ENCODE measurements at places on chromosomes 16 and 17.

GRCh38 chr16:67504031-67505021, 21.0 kb upstream of the AGRP start:
- no peak for DNase-seq

GRCh38 chr16:19885451-19886072, 914 bp upstream of the GPRC5B start:
- DNase-seq = no peak

- no peak for DNase-seq
Measured at GRCh38 chr16:11916524-11917285, 949 bp upstream of the GSPT1 start.

GRCh38 chr16:89139907-89140361, 31.6 kb upstream of the CDH15 start:
- no peak for DNase-seq

- DNase-seq = no peak
Measured at GRCh38 chr16:82134846-82135245, 35.2 kb downstream of the MPHOSPH6 start.

DNA sequence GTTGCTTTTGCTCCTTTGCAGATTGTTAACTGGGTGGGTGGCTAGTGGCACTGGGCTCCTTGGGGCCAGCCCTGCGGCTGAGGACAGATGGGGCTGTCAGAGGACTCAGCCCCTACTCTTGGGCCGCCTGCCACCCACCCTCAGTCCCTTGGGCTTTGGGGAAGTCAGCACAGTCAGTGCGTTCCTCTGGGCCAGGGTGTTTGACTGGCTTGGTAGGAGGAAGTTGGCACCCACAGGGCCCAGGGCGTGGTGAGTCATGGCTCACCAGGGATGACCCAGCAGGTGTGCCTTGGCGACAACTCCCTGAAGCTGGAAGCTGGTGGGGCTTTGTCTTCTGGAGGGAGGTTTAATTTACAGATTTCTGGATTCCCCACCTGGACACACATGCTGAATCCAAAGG, 32.4 kb downstream of the HAPSTR1 start:
- no peak for DNase-seq

DNA sequence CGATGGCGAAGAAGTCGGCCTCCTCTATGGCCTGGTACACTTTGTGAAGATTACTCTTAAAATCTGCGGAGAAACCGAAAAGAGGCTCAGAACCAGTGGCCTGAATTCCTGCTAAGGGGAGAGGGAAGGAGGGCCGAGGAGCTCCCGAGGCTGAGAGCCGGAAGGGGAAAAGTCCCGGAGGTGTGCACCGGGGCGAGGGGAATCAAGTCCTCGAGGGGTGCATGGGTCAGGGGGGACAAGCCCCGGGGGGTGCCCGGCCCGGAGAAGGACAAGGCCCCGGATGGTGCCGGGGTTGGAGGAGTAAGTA, 495 bp downstream of the PARN start:
- DNase-seq = no peak

GRCh38 chr17:74773871-74774286, 2.3 kb downstream of the NAT9 start:
- DNase-seq = no peak

All from BJ (cell line).